Fibroblast of skin of left quadriceps (primary cell): ENCODE measurements at places on chromosomes 2 and 18.

GRCh38 chr2:169136885-169137534 is 67.6 kb downstream of the DHRS9 start:
- no peak for DNase-seq

- no peak for DNase-seq
Observed at GRCh38 chr2:215900843-215901242, 112.5 kb downstream of the MREG start.

DNA sequence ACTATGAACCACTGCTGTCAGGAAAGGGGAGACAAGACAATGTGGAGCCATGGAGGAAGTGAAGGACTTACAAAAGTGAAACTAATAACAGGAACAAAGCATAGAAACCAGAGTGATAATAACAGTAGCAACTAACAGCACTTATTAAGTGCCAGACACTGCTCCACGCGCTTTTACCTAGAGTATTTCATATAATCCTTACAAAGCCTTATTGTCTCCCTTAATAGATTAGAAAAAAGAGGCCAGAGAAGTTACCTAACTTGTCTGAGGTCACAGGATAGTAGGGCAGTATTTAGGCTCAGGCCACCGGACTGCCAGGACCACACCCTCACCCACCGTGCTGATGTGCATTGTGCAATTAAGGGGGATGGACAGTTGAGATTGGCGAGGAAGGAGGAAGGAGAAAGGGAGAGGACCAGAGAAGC is 98.6 kb upstream of the NFU1 start:
- DNase-seq = no peak

DNA sequence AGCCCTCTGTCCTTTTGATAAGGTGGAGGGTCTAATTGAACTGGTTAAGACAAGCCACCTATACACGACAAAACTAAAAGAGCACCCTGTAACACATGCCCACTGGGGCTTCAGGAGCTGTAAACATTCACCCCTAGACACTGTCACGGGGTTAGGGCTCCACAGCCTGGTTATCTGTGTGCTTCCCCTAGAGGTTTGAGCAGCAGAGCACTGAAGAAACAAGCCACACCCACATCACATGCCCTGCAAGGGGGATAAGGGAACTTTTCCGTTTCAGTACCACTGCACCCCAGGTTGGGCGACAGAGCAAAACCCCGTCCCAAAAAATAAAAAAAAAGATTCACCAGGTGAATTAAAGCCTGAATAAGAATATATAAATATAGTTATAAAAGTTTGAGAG is 913.7 kb upstream of the ACVR2A start:
- no peak for DNase-seq

GRCh38 chr2:187438455-187438854 is 9.6 kb downstream of the CALCRL start:
- no peak for DNase-seq

GRCh38 chr2:181818058-181818680 is 73.4 kb upstream of the ITPRID2 start:
- no peak for DNase-seq

- no peak for DNase-seq
Observed at GRCh38 chr2:72738096-72738495, 87.7 kb downstream of the EXOC6B start.

DNA sequence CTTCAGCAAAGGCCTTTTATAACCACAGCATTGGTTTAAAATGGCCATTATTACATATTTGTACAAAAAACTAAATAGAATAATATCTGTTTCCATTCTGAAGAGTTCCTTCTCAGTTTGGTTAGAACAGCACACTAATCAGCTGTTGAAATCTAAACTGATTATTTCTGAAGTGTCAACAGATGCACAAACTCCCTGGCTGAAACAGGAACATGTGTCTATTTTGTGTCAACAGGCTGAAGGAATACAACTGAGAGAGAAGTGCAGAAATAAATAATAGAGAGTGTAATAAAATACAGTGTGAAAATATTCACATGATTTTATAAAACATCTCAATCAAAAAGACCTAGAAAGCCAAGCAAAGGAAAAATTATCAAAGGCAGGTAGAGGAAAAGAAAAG is 29.7 kb downstream of the IKZF2 start:
- no peak for DNase-seq
